CD4-positive, alpha-beta T cell (primary cell): ENCODE measurements at places on chromosomes 4 and X.
A peak's percentile ranks its signal among the peaks of the same experiment; 100 is the strongest.

DNA sequence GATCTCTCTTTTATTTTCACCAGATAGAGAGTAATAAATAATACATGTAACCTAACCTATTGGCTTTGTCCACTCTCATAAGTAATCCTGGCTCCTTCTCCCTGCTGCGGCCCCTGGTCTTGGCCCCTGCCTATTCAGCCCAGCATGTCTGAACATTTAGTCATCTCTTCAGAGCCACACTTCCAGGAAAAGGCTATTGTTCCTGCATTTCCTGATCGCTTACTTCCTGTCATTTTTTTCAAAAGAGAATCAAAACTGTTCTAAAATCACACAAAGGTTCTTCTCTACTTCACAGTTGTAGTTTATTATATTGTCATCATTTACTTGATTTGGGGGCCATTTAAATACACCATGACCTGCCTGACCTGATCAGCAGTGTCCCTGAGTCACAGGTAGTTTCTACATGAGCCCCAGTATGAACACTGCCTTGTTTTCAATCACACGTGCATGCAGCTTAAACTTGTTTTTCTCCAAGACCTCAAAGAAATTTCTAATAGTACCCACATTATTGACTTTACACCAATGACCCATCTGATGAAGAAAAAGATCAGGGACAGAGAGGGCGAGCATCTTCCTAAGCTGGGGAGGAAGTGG, 47.4 kb upstream of the KDR start:
- DNase-seq = no peak

DNA sequence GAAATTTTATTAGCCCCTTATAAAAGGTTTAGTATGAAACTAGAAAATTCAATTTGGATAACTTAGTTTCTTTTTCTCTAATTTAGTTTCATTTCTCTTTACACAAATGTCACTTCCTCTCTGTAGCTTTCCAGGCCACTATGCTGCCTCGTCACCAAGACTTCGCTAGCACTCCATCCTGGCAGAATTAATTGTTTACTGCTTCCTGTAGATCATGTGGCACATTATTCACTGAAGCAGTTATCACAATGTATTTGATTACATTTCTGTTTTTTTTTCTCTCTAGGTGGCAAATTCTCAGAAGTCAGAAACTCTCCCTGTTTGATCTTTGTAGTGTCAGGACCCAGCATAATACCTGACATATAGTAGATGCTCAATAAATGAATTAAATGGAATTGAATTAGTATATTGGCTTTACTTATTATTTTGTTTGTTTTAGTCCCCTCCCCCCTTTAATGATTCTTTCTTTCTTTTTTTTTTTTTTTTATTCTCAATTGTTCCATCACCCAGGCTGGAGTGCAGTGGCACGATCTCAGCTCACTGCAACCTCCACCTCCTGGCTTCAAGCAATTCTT, 9.3 kb upstream of the SAT1 start:
- peak; percentile 30 for DNase-seq

DNA sequence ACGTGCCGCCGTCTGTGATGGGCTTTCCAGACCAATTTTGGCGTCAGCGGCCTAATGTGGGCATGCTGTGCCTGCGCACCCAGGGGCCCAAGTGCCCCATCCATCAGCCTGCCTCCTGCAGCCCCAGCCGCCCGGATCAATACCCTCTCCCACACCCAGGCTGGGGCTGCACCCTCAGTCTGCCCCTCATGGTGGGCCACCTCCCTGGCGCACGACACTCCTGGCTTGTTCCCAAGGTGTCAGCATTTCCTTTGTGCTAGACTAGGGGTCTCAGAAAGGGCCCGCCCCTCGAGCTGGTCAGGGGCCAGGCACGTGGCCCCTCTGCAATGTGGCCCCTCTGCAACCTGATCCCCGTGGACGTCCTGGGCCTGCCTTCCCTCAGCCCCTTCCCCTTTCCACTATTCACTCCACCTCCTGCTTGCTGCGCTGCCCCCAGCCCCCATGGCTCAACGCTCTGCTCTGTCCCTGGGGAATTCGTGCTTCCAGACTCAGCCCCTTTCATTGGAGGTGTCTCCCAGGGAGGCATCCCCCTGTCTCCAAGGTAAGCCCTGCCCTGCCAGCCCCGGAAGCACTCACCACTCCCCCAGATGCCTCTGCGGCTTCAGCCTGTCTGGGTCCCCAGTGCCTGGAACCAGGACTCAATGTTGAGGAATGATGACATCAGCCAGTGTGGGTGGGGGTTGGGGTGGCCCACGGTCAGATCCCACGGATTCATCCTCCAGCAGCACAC, 130.8 kb downstream of the HMX1 start:
- DNase-seq = no peak

GRCh38 chr4:76772498-76773106, 125.3 kb downstream of the SOWAHB start:
- no peak for DNase-seq

DNA sequence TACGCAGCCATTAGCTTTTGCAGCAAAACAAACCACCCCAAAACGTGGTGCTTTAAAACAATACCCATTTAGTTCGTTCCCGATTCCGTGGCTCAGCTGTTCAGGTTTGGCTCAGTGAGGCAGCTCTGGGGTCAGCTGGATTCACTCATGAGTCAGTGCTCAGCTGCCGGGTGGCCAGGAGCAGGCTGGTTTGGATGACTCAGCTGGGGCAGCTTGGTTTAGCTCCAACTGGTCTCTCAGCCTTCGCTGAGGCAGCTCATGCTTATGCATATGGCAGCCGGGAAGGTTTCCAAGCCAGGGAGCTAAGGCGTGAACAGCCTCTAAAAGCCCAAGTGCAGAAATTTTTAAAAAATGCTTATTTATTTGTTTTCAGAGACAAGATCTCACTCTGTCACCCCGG, 13.3 kb upstream of the CD99 start:
- DNase-seq = no peak
